ENCODE measurements at places on chromosomes 2 and 18.
A peak's percentile ranks its signal among the peaks of the same experiment; 100 is the strongest.

GRCh38 chr2:231795525-231796327 is 9.5 kb downstream of the COPS7B start:
- no peak for DNase-seq

GRCh38 chr2:11582862-11583752 is 49.3 kb downstream of the GREB1 start:
- peak; percentile 82 for DNase-seq

GRCh38 chr18:3478262-3478978 is 28.4 kb downstream of the TGIF1 start:
- no peak for DNase-seq

- no peak for DNase-seq
Observed at GRCh38 chr2:71064754-71065621, 3.5 kb upstream of the NAGK start.

GRCh38 chr2:25300001-25300400 is 41.7 kb downstream of the DNMT3A start:
- no peak for DNase-seq

DNA sequence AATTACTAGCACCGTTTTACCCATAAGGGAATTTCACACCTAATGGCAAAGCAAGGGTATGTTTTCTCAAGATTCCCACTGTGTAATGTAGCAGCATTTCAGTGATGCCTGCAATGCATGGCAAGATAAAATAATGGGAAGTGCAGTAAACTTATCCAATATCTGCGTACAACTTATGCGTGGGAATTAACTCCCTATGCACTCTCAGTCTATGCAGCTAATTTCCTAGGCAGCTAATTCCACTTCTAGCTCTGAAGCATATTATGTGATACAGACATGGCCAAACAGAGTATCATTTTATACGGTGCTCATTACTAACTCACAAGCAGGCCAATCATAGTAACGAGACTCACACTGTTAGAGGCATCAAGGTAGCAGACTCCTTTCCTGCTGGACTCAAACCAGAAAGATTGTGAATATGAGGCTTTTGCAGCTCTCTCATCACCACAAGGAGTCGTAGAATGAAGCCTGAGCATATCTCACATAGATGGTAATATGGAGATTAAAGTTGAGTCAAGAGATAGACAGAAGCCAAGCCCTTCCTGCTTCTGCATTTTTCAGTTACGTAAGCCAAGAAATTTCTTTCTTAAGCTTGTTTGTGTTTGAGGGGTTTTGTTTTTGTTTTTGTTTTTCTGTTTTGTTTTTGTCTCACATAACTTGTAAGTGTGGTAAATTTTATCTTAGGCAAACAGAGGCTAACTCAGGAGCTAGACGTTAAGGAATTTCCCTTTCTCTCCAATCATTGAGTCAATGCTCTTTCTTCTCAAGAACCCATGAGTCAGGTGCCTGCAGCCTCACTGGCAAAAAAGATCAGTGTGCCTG is 34.8 kb upstream of the ITGAV start:
- no peak for DNase-seq

GRCh38 chr2:204340511-204340910 is 204.8 kb upstream of the PARD3B start:
- no peak for DNase-seq

GRCh38 chr2:45167920-45168629 is 158.8 kb upstream of the SIX2 start:
- DNase-seq = no peak

All from right forelimb (tissue), 1 donor.